ENCODE measurements at places on chromosomes 11 and 22.

GRCh38 chr22:19843107-19843856 is 11.4 kb downstream of the GNB1L start:
- DNase-seq: no peak

GRCh38 chr11:40388097-40388818 is 1071.2 kb downstream of the LRRC4C start:
- no peak for DNase-seq

DNA sequence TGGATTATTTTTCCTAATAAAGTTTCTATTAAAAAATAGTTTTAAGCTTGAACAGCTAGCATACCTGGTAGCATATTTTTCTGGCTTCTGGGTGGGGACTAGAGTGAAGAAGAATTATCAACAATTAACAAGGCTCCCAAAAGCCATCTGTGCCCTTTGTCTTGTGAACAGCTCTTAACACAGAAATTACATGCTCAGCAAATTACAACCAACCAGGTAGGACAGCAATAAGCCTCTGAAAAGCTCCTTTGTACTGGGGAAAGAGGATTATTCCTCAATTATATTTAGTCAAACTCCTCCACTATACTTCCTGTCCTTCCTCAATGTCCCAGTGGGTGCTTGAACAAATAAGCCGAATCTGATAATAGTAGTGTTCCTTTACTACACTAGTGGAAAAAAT is 162.8 kb downstream of the RAB38 start:
- DNase-seq: no peak

GRCh38 chr22:40322021-40322420 is 24.3 kb upstream of the ADSL start:
- no peak for DNase-seq

DNA sequence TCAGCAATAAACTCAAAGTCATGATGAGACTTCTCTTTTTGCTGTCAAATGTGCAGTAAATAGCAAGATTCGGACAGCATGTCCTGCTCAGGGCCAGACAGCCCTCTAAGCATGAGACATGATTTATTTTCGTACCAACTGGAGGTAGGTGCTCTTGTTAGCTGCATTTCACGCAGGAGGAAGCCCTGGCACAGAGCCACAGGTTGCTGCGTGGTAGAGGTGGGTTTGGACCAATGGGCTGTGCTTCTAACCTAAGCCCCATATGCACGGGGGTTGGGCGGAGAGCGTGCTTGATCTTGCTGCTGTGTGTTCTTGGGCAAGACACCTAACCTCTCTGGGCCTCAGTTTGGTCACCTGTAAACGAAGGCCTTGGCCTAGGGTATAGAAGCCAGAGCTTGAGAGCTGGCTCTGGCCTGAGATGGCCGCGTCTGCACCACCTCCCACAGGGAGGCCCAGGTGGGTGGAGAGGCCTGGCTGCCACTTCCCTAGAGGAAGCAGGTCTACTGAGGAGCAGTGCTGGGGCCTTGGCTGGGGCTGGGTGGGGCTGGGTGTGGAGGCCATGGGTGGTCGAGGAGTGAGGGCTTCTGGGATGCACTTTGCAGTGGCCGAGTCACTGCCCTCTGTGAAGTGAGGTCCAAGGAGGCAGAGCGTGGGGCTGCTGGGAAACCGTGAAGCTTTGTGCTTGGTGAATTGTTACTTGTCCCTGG is 38.5 kb upstream of the GRAMD4 start:
- no peak for DNase-seq

DNA sequence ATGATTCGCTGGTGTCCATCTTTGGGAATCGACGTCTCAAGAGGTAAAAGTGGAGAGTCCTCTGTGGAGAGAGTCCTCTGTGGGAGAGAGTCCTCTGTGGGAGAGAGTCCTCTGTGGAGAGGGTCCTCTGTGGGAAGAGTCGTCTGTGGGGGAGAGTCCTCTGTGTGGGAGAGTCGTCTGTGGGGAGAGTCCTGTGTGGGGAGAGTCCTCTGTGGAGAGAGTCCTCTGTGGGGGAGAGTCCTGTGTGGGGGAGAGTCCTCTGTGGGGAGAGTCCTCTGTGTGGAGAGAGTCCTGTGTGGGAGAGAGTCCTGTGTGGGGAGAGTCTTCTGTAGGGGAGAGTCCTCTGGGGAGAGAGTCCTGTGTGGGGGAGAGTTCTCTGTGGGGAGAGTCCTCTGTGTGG is 3.1 kb downstream of the PRDX5 start:
- DNase-seq: no peak

DNA sequence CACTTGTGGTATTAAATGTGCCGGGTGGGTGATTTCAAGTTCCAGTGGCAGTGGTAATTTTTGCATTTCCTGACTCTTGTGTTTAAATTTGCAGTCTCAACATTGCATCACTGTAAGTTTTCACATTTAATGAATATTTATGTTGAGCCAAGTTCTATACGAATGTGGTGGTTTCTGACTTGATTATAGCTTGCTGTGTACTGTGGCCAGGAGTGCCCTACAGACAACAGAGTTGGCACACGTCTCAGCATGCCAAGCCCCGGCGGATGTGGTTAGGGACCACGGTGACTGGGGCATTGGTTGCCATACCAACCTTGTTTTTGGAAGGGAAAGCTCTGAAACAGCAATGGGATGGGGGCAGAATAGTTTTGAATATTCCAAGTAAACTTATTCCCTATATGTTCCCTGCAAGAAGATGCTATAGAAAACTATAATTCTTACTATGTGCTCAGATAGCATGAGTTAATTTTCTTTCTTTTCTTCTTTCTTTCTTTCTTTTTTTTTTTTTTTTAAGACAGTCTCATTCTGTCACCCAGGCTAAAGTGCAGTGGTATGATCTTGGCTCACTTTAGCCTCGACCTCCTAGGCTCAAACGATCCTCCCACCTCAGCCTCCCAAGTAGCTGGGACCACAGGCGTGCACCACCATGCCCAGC is 16.0 kb downstream of the ZNRF3 start:
- DNase-seq: no peak

GRCh38 chr11:61052182-61052972 is 49.9 kb upstream of the CD5 start:
- DNase-seq: no peak

DNA sequence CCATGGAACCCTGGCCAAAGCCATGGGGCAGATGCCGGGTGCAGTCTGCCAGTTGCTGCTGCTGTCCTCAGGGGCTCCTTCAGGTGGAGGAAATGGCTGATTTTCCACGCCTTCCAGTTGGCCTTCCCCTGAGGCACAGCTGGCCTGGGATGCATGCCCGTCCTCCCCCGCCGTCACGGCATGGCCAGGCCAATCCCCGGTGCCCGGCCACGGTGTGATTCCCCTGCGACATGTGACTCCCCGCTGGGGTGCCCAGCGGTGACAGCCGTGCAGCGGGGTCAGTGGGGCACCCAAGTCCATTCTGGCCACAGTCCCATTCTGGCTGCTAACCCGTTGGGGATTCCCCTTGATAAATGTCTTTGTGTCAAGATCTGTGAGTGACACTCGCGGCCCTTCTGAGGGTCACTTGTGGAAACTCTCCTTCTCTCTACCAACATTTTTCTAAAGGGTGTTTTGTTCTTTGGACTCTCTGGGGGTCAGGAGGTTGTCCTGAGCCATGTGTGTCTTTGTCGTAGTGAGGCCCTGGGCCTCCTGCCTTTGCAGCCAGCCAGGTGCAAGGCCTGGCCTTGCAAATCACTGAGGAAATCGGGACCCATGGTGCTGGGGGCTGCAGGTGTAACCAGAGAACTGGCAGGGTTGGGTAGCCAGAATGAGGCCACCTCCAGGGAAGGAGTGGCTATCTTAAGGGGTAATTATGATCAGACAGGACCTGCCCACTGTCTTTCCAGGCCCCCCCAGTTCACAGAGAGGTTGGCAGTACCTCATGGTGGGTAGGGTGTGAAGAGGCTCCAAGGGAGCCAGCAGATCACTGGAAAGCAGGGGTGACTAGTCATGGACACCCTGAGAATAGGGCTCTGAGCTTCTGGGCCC is 37.1 kb downstream of the KCNQ1OT1 start:
- no peak for DNase-seq

DNA sequence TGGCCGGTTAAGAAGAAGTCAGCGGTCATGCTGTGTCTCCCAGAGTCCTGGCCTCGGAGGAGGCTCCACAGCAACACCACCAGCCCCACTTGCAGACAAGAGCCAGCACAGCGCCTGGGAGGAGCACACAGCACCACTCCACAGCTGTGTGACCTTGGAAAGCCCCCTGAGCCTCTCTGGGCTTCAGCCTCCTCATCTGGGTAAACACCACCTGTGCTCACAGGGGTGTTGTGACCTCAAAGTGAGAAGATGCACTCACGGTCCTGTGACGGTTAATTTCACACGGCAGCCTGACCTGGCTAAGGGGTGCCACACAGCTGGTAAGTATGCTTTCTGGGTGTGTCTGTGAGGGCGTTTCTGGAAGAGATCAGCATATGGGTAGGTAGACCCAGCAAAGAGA is 54.7 kb downstream of the PHF21B start:
- no peak for DNase-seq

- no peak for DNase-seq
Observed at GRCh38 chr11:102111787-102112508, 1.7 kb downstream of the YAP1 start.

DNA sequence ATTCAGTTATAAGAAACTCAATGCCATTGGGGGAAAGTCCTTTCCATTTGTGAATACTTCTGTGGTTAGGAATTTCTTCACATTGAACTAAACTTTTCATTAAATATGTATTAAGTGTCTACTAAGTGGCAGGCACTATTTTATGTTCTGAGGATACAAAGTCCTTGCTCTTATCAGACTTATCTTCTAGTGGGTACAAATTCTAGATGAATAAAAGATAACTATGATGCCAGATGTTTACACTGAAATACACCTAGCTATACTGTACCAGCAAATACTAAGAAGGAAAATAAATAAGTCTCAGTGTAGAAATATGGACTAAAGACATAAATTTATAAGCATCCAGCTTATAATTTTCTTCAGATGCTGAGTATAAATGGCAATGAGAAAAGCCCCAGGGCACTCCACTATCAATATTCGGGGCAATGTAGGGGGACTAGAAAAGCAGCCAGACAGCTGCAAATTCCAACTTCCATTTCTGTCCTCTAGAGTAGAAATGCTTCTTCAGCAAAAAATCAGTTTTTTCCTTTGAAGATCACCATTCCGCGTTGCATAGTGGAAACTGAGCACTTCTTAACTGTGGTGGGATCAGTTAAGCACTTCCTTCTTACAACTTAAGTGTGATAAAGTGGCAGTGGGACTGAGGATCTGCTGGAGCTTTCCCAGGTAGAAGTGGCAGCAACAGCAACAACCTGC is 11.8 kb upstream of the BIRC3 start:
- no peak for DNase-seq

Measured in activated gamma-delta T cell treated with anti-CD3 and anti-CD28 coated beads, Interleukin-2, amount 50 U/mL, for 16 hours (primary cell).